Stromal cell of bone marrow (primary cell): ENCODE measurements at places on chromosomes 1 and 21.

DNA sequence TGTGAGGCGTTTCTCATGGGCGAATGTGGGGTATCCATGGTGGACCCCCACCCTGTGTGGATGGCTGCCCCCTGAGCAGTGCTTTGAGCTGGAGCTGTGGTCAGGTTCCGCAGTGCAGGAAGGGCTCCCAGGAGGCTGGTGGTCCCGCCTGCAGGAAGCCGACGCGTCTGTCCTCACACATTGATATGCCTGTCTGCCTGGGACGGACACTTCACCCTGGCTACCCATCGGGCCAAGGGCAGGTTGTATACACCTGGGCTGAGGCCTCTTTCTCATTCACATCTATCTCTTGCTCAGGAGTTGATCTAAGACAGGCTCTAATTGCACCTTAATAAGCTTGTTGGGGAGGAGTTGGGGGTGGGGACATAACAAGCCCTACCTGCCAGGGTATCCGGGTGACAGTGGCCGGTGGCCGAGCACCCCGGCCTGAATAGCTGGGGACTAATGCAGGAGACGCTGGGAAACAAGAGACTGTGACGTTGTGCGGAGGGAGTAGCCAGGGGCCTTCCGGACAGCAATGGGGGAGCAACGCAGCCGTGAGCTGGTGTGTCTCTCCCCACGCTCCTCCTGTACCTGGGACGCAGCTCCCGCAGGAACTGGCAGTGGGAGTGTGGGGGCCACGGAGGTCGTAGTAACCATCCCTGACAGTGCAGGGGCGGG lies 21.7 kb downstream of the PDXK start:
- DNase-seq, result no peak

DNA sequence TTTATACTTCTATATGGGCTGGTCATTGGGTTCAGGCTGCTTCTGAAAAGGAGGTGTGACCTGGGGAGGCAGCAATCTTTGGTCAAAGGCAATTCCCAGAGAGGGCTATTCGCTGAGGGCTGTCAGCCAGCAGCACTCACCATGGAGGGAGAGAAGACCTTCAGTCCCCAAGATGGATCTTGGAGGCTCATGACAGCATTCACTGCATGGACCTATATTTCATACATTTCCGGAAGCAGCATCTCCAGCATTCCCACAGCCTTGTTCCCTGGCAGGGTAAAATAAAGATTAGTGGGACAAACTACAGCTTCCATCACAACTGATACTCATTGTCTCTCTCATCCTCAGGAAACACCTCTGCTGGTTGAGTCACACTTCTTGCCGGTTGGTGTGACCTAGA lies 146.6 kb downstream of the CNIH3 start:
- no peak for DNase-seq

DNA sequence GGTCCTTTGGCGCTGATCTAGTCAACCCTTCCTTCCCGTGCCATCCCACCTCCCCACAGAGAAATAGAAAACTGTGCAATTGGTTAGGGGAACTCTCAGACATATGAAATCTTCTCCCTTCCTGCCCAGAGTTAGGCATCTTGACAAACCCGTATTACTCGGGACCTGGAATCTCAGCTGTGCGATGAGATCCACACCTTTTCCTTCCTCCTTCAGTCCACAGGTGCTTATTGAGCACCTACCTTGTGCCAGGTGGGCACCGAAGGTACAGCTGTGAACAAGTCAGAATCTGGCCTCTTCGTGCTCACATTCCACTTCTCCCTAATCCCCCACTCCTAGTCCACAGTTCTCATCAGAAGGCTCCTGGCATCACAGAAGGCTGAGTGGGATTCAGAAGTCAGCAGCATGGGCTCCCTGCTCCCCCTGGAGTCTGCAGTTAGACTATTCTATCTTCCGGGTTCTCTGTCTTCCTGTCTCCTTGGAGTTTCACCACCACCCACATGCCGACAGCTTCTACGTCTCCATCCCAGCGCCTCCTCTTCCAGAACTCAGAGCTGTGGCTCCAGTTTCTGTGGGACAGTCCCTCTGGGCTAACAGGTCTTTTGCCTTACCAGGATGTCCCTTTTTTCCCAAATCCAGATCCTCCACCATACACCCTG lies 23.0 kb downstream of the KNCN start:
- DNase-seq, result no peak

- no peak for DNase-seq
These were observed 107.8 kb upstream of the VAV3 start for GRCh38 chr1:108072776-108073175.

DNA sequence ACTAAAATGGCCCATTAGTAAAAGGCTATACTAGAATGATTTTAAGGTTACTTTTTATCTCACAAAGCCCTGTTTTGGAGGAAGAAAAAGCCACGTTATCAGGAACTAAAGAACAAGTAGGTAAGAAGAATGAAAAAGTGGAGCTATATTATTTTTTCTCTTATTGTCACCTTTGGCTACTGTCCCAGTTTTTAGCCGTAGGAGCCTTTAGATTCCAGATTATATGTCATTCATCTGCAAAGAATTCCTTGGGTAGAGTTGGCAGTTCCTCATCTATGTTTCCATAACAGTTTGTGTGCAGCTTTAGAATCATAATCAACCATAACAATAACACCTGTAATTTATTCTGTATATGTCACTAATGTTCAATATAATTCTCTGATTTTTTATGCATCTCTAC lies 83.8 kb downstream of the TPR start:
- DNase-seq, result no peak

- DNase-seq, result no peak
These were observed 248.8 kb downstream of the SMYD3 start for GRCh38 chr1:246258250-246258649.

- no peak for DNase-seq
These were observed 674.6 kb downstream of the LMO4 start for GRCh38 chr1:88003255-88003654.

- DNase-seq, result no peak
These were observed 151.6 kb downstream of the GALNT2 start for GRCh38 chr1:230218667-230219066.

DNA sequence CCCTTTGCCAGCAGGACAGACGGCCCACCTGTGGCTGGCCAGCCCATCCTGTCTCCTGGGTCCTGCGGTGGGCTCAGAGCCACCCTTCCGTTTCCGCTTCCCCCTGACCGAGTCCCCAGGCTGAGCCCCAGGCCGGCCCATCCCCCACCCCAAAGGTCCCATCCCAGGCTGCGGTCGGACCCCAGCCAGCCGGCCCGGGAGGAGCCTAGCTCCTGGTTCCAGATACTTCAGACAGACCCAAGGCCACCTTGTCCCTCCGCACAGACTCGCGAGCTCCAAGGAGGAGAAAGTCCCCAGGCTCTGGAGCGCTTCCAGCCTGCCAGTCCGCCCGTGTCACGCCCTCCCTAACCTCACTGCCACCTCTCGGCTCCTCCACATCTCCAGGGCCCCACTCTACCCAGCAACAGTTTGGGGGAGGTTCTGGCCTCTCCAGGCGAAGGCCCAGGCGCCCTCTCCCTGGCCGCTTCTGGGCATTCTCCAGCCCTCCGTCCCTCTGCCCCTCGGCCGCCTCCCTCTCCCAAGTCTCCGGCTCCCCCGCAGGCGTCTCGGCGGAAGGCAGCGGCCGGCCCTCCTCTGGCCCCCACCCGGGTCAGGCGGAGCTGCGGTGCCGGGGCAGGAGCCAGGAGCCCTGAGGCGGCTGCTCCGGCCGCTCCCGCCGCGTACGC lies 835 bp downstream of the LRRN2 start:
- no peak for DNase-seq

DNA sequence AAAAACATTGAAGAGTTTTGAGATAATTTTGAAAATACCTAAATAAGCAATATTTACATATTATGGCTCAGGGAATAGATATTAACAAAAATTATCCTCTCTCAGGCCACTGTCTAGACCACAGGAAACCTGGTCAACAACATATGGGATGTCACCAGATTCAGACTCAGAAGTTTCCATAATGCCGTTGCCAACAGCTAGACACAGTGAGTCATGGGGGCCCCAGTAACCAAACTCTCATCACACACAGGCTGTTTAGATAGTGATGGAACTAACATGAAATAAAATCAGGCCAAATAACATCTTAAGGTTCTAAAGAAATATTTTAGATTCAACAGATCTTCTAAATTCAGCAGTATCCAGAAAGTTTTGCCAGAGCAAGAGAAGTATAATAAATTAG lies 681.7 kb upstream of the ADAMTS5 start:
- peak; percentile 83 for DNase-seq

GRCh38 chr1:19416921-19417470 lies 68.3 kb downstream of the CAPZB start:
- DNase-seq, result no peak

- DNase-seq, result no peak
These were observed 106.5 kb upstream of the SLC45A1 start for GRCh38 chr1:8211251-8211882.

DNA sequence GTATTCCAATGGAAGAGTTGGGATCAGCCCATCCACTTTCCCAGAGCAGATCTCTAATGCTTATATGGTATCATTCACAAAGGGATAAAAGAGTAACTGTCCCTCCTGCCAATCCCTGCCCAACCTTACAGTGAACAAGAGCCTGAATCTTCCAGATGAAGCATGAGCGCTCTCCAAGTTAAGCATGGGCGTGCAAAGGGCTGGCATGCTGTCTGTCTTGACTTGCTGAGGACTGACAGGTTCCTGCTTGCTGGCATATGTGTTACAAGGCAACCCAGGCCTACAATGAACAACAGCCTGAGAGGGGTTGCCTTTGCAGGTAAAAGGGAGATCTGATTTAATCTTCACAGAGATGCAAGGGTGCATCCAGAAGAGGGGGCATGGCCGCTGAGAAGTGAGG lies 155.6 kb upstream of the SOD1 start:
- no peak for DNase-seq

DNA sequence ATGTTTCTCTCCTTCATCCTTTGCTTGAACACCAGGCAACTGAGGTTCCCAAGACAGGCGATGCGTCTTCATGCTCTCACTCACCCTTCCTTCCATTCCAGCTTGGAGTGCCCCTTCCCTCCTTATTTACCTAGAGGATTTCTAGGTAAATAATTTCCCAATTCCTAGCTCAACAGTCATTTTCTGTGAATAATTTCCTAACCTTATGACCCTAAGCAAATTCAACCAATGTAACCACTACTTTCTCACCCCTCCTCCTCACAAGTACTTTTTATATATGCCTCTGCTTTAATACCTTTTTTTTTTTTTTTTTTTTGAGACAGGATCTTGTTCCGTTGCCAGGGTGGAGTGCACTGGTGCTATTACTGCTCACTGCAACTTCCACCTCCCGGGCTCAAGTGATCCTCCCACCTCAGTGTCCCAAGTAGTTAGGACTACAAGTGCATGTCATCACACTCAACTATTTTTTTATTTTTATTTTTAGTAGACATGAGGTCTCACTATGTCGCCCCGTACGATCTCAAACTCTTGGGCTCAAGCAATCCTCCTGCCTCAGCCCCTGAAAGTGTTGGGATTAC lies 86.7 kb downstream of the USP24 start:
- no peak for DNase-seq

DNA sequence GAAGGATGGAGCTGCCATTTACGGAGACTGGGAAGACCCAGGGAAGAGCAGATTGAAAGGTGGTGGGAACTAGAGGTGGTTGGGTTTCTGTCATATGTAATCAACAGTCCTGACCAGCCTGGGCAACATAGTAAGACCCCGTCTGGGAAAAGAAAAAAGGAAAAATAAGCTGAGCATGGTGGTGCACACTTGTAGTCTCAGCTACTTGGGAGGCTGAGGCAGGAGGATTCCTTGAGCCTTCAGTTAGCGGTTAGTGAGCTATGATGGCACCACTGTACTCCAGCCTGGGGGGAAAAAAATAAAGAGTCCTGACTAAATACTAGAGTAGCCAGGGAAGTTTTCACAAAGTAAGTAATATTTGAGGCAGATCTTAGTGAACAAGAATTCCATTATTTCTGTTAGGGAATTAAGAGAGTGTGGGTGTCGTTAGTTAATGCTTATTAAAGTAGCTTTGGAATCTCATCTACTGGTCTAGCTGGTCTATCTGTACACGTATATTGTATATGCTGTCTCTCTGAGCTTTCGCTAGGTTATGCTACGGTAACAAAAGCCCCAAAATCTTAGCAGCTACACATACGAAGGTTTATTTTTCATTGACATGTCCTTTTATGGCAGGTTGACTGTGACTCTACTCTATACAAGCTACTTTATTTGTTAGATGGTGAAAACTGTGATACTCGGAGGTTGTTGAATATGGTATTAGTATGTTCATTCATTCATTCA lies 4.4 kb downstream of the NBPF1 start:
- DNase-seq, result no peak

DNA sequence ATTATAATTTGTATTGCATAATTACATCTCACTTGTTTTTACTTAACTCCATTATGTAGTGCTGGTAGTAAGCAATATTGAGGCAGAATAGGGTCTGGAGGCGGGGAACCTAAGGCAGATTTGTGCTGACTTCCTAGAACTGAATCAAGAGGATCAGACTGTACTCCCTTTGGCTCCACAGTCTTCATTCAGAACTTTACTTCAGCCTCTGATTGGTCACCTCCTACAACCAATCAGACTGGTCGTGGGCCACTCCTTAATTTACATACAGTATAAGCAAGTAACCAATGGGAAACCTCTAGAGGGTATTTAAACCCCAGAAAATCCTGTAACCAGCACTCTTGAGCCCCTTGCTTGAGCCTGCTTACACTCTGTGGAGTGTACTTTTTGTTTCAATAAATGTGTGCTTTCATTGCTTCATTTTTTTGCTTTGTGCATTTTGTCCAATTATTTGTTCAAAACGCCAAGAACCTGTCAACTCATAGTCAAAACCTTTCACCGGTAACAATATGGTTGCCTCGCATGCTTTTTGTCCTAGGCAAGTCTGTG lies 31.6 kb downstream of the ZBTB8OS start:
- no peak for DNase-seq

- peak; percentile 16 for DNase-seq
These were observed 45.4 kb upstream of the TNFRSF1B start for GRCh38 chr1:12121212-12122003.

DNA sequence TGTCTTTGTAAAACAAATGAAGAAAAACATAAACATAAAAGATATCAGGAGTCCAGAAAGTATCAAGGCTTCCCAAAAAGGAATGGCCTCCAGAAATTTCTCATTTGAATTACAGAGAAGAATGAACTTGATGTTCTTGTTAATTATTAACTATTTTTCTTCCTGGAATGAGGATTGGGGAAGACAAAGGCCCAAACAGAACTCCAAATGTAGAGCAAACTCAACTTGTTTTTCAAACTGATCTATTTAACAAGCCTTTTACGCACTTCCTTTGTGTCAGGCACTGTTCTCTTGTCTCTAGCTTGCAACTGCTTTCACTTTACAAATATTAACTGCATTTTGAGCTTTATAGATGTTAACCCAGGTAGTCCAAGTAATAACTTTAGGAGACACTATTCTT lies 45.5 kb downstream of the LAMC2 start:
- DNase-seq, result no peak

DNA sequence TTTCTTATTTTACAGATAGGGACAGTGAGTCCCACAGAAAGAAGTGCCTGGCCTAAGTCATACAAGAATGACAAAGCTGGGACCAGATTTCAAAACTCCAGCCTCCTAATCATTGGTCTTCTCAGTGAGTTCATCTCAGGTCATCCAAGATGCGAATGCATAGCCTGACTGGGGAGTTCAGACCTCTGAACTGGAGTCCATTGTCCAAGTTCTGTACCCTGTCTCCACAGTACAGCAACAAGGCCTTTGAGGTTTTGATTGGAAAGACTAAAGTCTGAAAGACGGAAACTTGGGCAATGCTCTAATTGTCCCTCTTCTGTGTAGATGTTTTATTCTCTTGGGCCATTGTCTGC lies 62.0 kb downstream of the TNN start:
- DNase-seq, result no peak

GRCh38 chr21:31282095-31282709 lies 61.9 kb downstream of the TIAM1 start:
- peak; percentile 92 for DNase-seq

GRCh38 chr1:148357037-148357436 lies 126.1 kb downstream of the PPIAL4G start:
- no peak for DNase-seq
